ENCODE measurements at places on chromosomes 7 and 10. TPM values are rescaled to one million over a fixed set of nuclear protein-coding genes. Genes with fewer than 3 reads are reported as not detected.

The APBB1IP gene
- total RNA-seq: 6.3 TPM

DNA sequence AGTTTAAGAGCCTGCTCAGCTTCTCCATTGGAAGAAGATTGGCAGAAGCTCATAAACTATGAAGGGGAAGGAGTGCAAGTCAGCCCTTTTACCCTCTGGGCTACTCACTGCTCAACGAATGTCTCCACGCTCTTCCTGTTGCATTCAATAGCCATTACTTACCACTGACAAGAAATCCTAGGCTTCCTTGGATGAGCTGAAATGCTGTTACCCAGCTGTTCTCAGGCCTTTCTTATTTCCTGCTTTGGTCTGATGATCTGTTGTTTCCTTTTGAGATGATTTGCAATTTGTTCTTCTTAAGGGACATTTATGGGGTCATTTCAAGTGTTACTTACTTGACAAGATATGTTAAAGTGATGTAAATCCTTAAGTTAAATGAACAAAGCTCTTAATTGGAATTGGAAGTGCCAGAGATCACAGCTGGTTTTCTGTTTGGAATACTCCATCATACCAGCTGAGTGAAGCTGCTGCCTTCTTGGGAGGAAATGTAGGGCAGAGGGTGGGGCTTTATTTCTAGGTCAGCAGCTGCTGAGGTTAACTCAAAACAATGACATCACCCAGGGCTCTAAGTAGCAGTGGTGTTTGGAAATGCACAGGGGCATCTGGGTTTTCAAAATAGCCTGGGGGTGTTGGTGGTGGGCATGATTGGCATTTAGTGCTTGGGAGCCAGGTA is 170.0 kb downstream of the PRKCQ start:
- no peak for DNase-seq
- H3K36me3 ChIP-seq: no peaks in the 10 kb centered on the region
- peak overlapping the region; percentile 56 for H3K27ac ChIP-seq
- no peak overlapping the region for H3K4me3 ChIP-seq

- no peak for DNase-seq
- H3K27ac ChIP-seq: no peak overlapping the region
- no peak overlapping the region for H3K4me3 ChIP-seq
Observed at GRCh38 chr10:29026802-29027580, 261.9 kb upstream of the LYZL1 start.

- no peaks in the 10 kb centered on the region for H3K4me1 ChIP-seq
- no peak overlapping the region for H3K4me3 ChIP-seq
- no peak for DNase-seq
- H3K27ac ChIP-seq: no peak overlapping the region
- H3K27me3 ChIP-seq: no peaks in the 10 kb centered on the region
Observed at GRCh38 chr10:1311726-1312125, 255.5 kb downstream of the WDR37 start.

DNA sequence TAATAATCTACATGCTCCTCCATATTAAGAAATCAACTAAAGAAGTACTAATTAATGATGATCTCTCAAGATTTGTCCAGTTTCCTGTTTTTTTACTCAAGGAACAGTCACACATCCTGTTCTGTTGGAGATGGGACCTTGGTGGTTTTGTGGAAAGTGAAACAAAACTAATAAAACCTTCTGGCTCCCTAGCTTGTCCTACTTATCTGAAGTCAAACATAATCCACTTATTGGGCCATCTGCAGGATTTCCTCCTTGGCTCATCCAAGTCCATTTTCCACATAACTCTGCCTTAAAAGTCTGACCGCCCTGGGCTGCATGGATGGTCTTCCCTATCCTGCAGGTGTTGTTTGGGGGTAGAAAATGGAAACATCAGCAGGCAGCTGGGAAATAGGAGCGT is 39.4 kb upstream of the TARP start:
- H3K27ac ChIP-seq: no peak overlapping the region
- no peaks in the 10 kb centered on the region for H3K36me3 ChIP-seq
- no peak for DNase-seq
- H3K4me3 ChIP-seq: no peak overlapping the region
- H3K4me1 ChIP-seq: no peaks in the 10 kb centered on the region

- no peak overlapping the region for H3K27ac ChIP-seq
- H3K27me3 ChIP-seq: no peaks in the 10 kb centered on the region
- no peaks in the 10 kb centered on the region for H3K36me3 ChIP-seq
Observed at GRCh38 chr7:150805864-150806263, 5.3 kb downstream of the TMEM176A start.

Data from Peyer's patch (tissue), 4 donors.